HepG2 (cell line): ENCODE measurements at places on chromosomes 1 and 21. TPM values are rescaled to one million over a fixed set of nuclear protein-coding genes. Genes with fewer than 3 reads are reported as not detected.
A peak's percentile ranks its signal among the peaks of the same experiment; 100 is the strongest.

Gene IL24
- total RNA-seq: not detected in 2 replicates

- no peaks in the 10 kb centered on the region for H3K27me3 ChIP-seq
- no peak overlapping the region for H3K27ac ChIP-seq
- DNase-seq: no peak
- peaks cover 19% of the 10 kb centered on the region for H3K4me1 ChIP-seq
- no peaks in the 10 kb centered on the region; the same call in none of the 2 replicates for H3K36me3 ChIP-seq
These were observed 21.7 kb upstream of the FAAH start for GRCh38 chr1:46372431-46372830.

GRCh38 chr1:31714442-31715086 lies 10.7 kb upstream of the COL16A1 start:
- H3K4me3 ChIP-seq: peak overlapping the region; percentile 71
- peak; percentile 39 for DNase-seq
- H3K27ac ChIP-seq: peak overlapping the region; percentile 93

- no peaks in the 10 kb centered on the region for H3K4me1 ChIP-seq
- no peaks in the 10 kb centered on the region for H3K36me3 ChIP-seq
- H3K4me3 ChIP-seq: no peak overlapping the region
- peak; percentile 38 for DNase-seq
- H3K27ac ChIP-seq: no peak overlapping the region
These were observed 100.7 kb upstream of the SPATA6 start for GRCh38 chr1:48572646-48573258.

DNA sequence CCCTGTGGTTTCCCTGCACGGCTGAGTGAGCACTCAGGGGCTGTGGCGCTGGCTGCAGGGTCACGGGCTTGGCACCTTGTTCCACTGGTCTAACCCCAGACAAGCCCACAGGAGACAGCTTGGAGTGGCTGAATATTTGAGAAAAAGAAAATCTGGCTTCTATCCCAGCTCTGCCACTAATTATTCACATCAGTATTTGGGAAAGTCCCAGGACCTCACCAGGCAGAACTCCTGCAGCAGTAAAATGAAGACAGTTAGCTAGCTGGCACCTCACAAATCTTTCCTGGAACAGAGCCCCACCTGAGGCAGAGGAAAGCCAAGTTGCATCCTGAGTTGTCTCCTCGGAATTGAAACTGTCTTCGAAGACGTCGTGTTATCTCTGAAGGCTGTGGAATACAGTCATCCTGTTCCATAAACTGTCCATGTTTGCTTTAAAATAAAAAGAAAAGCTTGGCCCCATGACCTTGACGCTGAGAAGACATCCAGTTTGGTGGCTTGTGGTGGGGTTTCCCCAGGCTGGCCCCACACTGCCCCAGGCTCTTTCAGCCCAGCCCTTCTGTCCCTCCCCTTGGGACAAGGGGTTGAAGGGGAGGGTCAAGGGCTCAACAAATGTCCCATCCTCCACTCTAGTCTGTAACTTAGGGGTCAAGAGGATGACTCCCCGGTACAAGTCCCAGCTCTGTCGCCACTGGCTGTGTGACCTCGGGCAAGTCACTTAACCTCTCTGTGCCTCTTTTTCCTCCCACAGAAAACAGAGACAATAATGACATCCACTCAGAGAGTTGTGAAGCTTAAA lies 93.8 kb upstream of the TMPRSS2 start:
- H3K4me3 ChIP-seq: no peak overlapping the region
- H3K36me3 ChIP-seq: no peaks in the 10 kb centered on the region
- no peak overlapping the region for H3K27ac ChIP-seq
- DNase-seq: no peak

GRCh38 chr1:68141071-68142021 lies 90.9 kb upstream of the DIRAS3 start:
- H3K36me3 ChIP-seq: no peaks in the 10 kb centered on the region
- H3K4me3 ChIP-seq: no peak overlapping the region
- no peaks in the 10 kb centered on the region for H3K27me3 ChIP-seq
- H3K4me1 ChIP-seq: no peaks in the 10 kb centered on the region
- no peak for DNase-seq

DNA sequence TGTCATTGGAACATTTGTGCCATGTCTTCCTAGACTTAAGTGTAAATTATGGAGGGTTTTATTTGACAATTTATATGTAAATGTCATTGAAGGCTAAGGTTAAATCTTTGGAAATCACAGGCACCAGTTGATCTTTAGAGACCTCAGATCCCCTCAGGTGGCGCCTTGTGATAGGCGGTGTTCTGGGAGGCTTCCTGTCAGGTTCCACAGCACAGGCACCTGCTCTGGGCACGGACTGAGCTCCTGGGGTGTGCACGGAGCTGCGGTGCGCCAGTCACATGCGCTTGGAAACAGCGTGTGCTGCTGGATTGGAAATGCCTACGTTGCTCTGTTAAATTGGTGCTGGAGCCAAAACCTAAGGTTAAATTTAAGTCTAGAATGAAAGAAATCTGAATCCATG lies 12.1 kb downstream of the CD46 start:
- no peaks in the 10 kb centered on the region for H3K27me3 ChIP-seq
- no peaks in the 10 kb centered on the region for H3K4me1 ChIP-seq
- no peak overlapping the region for H3K27ac ChIP-seq
- H3K4me3 ChIP-seq: no peak overlapping the region
- DNase-seq: no peak
